ENCODE measurements at places on chromosomes 11 and 22. TPM values are rescaled to one million over a fixed set of nuclear protein-coding genes. Genes with fewer than 3 reads are reported as not detected.

- DNase-seq: peak; percentile 92
These were observed 84.4 kb upstream of the SEPTIN5 start for GRCh38 chr22:19629720-19630419.

- peak; percentile 68 for DNase-seq
These were observed 2.4 kb upstream of the MGAT3 start for GRCh38 chr22:39454385-39454871.

GRCh38 chr11:120244476-120245365, 4.8 kb downstream of the POU2F3 start:
- no peak for DNase-seq

DNA sequence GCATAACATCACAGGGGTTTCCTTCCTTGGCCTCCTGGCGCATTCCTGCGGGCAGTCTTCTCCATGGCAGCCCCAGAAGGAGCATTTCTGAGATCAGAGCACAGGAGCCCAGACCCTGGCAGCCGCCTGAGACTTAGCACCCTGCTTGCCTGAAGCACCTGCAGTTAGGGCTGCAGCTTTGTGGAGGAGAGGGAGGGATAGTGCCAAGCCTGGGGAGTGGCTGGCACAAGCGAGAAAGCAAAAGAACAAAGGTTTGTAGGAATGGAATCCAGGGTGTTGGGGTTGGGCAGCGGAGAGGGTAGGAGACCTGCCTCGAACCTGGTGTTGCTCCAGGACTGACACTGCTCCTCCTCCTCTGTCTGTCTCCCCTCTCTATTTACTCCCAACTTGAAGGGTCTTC, 66.9 kb downstream of the SCN3B start:
- peak; percentile 75 for DNase-seq

DNA sequence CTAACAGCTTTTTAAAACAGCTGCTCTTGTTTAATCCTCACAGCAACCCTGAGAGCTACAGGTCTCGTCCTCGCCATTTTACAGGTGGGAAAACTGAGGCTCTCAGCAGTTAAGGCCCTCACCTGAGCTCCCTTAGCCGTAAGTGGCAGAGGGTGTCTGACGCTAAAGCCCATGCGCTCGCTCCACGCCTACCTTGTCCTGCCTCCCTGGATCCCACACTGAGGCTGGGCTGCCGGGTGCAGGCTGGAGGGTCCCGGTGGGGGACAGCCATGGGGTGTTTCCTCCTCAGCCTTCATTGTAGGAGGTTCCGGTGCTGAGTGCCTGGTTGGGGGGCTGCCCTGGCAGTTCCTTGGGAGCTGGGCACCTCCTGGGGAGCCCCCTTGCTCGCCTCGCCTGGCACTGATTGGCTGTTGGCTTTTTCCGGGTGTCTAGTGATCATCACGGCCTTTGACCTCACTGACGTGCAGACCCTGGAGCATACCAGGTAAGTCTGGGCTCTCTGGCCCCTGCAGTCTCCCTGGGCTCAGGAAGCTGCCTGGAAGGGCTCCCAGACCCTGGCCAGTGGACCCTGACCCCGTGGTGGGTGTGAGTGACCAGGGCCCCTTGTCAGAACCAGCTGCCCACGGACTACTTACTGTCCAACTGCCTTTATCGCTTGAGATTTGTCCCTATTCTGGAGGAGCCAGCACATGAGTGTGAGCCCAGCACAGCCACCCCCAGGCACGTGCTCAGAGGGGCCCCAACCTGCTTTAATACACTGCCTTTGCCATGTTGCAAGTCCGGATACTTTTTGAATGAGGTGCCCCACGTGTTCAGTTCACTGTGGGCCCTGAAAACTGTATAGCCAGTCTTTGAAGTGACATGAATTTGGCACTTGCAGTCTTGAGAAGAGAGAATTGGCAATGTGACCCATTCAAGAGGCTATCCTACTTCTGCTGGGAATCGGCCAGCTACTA, 12.6 kb downstream of the RAB36 start:
- DNase-seq: no peak

- DNase-seq: no peak
These were observed 203.1 kb upstream of the MPPED2 start for GRCh38 chr11:30789270-30789669.

Gene TMPRSS4
- 28.1 TPM for total RNA-seq

GRCh38 chr11:2586793-2587131, 113.0 kb downstream of the KCNQ1OT1 start:
- no peak for DNase-seq

- DNase-seq: peak; percentile 4
These were observed 193.0 kb downstream of the MSANTD4 start for GRCh38 chr11:105829084-105829483.

DNA sequence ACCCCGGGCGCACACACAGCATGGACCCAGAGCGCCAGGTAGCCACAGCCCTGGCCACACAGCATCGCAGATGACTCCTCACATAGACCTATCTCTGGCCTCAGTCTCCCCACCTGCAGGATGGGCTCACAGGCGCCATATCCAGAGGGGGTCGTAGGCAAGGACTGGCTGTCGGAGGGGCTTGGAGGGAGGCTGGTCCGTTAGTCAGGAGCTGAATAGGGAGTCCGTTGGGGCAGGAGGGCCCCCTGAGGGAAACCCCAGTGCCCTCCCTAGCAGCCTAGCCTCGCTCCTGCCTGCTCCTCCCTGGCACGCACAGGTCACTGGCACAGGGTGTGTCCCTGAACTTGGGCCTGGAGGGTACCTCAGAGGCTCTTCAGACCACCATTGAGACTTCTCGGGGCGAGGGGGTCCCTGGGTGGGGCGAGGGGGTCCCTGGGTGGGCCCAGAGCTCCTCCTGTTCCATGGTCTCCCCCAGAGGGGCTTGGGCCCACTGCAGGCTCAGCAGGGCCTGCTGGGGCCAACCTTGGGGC, 2.0 kb downstream of the PLXNB2 start:
- no peak for DNase-seq

DNA sequence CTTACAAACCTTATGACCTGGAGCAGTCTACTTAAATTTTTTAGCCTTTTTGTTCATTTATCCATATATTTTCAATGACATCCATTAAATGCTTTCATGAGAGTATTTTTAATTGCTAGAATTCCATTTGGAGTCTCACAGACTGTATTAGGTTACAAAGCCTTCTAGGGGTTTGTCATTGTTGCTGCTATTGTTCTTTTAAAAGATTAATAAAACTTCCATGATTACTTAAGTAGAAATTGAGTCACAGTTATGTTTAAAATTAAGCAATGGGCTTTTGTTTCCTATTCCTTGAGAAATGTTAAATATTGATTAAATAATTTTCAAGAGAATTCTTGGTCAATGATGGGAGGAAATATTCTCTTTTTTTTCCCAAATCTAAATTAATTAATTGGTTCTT, 1408.4 kb upstream of the RAG2 start:
- no peak for DNase-seq

DNA sequence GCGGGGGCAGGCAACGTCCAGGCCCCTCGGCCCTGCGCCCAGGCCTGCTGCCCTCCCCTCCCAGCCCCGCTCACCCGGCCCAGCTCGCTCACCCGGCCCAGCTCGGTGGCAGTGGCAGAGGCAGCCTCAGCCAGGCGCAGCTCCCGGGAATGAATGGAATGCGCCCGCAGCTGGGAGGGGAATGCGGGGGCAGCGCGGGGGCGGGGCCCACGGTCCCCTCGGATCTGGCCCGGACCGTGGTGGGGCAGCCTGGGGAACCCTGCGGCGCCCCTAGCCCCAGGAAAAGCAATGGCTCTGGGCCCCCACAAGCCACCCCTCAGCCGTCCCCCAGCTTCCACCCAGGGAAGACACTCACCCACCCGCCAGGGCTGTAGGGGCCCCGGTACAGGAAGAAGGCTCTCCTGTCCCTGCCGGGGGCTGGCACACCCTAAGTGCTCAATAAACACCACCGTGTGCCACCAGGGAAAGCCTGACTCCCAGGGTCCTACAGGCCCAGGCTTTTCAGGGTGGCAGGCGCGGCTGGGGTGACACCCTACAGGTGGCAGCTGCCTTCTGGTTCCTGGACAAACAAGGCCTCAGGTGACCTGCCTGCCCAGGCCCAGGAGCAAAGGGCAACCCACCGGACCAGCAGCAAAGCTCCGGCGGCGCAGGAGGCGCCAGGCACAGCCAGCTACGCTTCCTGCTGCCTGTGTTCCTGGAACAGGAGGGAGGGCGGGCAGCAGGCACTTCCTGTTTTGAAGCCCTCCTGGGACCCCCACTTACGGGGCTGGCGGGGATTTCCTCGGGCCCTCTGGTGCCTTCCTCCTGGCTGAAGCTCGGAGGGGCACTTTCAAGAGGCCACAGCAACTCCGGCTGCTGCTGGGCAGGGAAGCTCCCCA, 13.8 kb downstream of the PLXNB2 start:
- DNase-seq: peak; percentile 94

DNA sequence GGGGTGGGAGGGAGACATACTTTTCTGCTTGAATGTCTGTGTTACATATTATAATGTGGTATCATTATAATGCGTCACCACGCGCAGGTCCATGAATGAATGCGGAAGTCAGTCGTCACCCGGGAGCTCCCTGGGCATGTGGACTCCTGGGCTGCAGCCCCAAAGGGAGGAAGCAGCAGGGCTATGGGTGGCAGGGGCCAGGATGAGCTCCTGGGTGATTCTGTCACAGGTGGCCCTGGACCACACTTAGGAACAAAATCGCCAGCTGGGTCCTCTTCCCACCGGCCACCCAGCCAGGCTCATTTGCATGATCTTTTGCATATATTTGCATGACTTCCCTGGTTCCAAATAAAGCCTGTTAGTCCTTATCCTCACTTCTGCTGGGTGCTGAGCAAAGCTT, 51.2 kb downstream of the KCNJ4 start:
- DNase-seq: no peak

DNA sequence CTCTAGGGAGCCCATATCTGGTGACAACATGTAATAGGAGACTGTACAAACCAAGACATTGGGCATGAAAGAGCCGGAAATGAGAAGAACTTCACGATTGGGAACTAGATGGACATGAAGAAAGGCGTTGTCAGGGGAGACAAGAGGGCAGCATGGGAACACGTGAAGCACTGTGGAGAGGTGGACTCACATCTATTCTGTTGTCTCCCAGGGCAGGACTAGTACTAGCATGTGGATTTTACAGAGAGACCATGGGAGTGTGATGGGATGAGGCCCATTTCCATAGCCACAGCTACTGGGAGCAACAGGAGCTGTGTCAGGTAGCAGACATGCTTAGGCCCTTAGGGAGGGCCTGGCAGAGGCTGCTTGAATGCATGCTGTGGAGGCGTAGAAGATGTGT, 333.9 kb downstream of the OPCML start:
- no peak for DNase-seq

GRCh38 chr22:28435140-28435768, 244.4 kb downstream of the TTC28 start:
- peak; percentile 14 for DNase-seq

DNA sequence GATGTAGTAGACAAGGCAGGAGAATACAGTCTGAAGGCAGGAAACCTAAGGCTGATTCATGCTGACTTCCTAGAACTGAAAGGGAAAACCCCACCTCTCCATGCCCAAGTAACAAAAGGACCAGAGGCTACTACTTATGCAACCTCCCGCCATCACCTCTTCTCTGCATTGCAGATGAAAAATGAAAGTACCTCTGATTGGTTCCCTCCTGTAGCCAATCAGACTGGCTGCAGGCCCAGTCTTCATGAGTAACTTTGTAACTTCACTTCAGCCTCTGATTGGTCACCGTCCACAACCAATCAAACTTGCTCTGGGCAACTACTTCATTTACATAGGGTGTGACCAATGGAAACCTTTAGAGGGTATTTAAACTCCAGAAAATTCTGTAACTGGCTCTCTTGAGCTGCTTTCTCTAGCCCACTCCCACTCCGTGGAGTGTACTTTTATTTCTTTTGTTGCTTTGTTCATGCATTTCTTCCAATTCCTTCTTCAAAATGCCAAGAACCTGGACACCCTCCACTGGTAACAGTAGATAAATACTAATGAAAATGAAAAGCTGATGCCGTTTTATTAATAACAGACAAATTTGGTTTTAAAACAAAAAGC, 5.2 kb upstream of the MAP6 start:
- no peak for DNase-seq

Gene C22orf23
- not detected for total RNA-seq

DNA sequence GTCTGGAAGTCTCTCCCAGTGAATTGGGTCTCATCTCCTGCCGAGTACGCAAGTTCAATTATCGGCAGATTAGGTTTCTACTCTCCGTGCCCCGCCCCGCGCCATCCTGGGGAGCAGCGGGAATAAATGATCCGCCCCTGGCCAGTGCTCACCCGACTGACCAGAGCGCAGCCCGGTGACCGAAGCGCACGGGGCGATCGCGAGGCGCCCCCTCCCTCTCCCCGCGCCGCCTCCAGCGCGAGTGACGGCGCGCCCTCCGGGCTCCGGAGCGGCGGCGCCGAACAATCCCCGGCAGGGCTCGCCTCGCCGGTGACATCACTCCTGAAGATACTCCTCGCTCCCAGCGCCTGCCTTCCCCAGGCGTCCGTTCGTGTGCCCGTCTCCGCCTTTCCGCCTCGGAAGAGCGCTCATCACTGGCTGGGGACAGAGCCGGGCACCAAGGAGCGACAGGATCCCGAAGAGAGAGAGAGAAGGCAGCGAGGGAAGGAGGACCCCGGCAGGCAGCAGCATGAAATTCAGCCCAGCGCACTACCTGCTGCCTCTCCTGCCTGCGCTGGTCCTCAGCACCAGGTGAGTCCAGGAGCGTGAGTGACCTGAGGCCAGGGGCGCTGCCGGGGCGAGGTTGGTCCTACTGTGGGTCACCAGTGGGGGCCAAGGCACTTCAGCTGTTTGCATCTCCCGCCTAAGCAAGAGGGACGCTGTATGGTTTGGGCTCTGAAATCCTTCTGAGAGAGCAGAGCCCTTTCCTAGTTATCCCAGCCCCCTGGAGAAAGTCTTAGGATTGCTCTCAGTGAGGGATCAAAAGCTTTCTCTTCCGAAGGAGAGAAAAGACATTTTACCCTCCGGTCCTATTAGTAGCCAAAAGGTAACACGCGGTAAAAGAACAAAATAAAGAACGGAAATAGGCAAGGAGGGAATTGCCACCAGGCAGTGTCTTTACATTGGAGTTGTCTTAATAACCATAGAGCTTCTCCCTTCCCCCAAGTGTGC, at the start of gene LUZP2:
LUZP2 (plus strand) TSS at position 318 of the 990 bp plus-strand sequence.
- DNase-seq: peak; percentile 83

- no peak for DNase-seq
These were observed 35.4 kb upstream of the NRIP3 start for GRCh38 chr11:9039198-9039597.

DNA sequence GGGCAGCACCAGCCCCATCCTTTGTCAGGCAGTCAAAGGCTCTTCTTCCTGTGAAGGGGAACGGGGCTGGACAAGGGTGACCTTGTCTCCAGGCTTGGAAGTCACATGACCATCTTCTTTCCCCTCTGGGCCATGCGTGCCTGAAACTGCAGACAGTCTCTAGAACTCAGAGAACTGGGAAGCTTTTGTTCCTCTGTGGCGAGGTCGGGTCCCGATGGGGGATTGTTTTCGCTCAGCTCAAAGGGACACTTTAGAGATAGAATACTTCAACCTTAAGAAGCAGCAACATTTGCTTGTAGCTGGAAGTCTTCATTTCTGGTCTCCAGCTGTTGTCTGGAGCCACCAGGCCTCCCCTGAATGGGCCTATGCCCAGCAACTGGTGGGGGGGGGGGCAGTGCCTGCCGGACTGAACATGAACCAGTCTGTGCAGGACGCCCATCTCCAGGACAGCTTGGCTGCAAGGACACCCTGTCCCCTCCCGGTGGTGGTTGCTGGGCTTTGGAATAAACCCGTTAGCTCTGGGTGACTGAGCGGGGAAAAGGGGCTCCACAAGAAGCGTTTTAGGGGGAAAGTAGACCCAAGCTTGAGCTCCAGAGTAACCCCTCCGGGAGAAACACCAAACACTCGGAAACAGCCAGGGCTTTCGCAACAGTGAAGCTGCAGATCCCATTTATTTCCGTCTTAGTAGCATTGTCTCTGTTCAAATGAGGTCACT, 55.7 kb upstream of the EMID1 start:
- no peak for DNase-seq

Gene FAM227A
- 1.2 TPM for total RNA-seq
